ENCODE measurements at places on chromosomes 7 and 10.

DNA sequence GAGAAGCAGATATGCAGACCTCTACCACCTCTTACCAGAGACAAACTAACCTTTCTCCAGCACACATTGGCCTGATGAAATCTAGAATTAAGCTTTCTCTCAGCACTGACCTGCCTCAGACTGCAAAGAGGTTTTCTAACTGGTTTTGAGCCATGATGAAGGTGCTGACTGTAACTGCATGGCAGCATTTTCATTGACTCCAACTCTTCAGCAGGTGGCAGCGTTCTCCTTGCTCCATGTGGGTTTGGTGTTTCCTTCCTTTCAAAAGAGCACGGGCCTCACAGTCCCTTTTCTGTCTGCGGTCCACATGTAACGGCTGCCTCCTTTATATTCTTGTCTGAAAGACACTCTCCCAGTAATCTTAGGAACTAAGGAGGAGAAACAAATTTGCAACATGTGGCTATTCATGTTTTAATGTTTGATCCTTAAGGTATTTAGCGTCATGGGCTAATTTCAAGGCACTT lies 12.6 kb downstream of the KLLN start:
- DNase-seq, result peak; percentile 22

DNA sequence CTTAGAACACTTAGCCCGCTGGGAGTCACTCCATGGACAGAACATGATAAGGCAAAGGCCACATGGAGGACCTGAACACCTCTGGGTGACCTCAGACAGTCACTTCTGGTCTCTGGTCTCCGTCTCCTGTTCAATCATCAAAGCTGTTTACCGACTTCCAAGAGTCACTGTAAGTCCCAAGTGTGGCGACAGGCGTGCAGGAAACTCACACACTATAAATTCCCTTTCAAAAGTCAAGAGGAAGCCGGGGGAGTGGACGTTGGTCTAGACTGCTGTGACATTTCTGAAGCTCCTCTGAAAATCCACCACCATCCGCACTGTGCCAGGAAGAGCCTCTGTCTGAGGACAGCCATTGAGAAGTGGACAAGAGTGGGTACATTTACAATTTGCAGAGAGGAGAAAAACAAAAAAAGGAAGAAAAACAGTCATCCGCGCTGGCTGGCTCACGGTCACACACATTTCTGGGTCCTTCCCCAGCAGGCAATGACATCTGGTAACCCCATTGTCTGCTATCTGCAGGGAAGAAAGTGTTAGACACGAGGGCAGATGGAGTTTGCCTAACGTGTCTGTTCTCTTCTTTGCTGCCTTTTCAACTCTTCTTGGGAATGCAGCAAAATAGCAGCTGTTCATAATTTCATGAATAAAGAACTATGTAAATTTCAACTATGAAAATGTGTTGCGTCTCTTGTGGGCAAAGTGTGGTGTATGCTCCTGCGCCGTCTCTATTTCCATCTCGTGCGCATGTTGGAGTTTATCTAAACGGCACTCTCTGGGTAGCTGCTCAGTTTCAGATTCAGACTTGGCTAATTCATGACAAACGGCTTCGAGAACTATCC lies 32.9 kb upstream of the CUX1 start:
- DNase-seq, result no peak

- no peak for DNase-seq
These were observed 13.2 kb downstream of the SHOC2 start for GRCh38 chr10:110932505-110933180.

- DNase-seq, result no peak
These were observed 6.4 kb upstream of the ST8SIA6 start for GRCh38 chr10:17460756-17461155.

- no peak for DNase-seq
These were observed 21.0 kb downstream of the MYH16 start for GRCh38 chr7:99293650-99294049.

DNA sequence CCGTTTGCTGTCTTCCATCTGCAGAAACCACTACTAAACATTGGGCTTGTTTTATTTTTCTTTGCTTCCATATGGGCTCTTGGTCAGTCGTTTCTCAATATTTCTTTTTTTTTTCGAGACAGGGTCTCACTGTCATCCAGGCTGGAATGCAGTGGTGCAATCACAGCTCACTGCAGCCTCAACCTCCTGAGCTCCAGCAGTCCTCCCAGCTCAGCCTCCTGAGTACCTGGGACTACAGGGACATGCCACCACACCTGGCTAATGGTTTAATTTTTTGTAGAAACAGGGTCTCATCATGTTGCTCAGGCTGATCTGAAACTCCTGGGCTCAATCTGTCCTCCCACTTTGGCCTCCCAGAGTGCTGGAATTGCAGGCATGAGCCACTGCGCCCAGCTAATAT lies 163.1 kb downstream of the LYZL1 start:
- DNase-seq, result no peak

DNA sequence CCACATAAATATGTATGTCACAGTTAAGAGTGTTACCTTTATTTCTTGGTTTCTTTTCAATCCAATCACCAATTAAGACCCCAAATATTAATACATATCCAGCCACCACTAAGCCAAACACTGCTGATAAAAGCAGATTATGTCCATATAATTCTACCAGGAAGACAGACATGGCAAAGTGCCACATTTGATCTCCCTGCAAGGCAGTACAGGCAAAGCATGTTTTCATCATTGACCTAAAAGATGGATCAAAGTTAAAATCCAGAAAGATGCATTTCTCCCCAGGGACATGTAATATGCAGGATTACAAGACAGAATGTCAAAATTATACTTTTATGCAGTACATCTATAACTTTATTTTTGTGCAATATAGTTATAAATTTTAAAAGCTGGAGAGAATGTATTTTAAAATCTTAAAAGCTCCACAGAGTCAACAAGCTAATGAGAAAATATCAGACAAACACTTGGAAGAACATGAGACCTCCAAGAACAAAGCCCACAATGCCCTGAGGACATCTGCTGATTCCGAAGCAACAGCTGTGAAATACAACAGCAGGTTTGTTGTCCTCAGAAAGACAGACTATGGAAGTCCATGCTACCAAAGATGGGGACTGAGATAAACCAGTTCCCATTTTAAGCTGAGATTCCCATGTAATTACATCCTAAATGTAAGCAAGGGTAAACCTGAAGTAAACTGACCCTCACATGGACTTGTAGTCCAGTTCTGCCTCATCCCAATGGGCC lies 54.5 kb upstream of the TOMM7 start:
- DNase-seq, result no peak

DNA sequence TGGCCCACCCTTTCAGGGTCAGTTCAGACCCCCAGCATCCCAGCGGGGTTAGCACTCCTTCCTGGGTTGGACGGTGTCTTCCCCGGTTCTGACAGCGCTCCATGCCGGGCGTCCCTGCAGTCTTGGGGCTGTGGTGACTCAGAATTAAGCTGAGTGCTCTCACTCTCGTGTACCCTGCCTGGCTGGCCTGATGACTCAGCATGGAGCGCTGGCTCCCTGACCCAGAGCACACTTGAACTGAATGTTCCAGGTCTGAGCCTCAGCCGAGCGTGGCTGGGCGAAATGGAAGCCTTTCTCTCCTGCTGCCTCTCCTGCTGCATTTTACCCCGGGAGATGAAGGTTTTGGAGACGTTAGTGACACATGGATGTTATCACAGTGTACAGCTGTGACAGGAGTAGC lies 7.1 kb downstream of the BAG3 start:
- DNase-seq, result no peak

GRCh38 chr7:93890041-93890463 lies 501 bp downstream of the TFPI2 start:
- DNase-seq, result no peak

DNA sequence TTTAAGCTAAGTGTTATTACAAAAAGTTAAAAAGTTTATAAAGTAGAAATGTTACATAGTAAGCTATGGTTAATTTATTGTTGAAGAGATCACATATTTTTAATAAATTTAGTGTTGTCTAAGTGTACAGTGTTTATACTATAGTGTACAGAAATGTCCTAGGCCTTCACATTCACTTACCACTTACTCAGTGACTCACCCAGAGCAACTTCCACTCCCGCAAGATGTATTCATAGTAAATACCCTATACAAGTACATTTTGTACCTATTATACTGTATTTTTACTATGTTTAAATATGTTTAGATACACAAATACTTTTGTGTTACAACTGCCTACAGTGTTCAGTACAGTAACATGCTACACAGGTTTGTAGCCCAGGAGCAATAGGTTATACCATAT lies 69.2 kb downstream of the DNAJC1 start:
- DNase-seq, result no peak

Data from CD8-positive, alpha-beta memory T cell (primary cell).